ENCODE measurements at places on chromosomes 4 and X.
A peak's percentile ranks its signal among the peaks of the same experiment; 100 is the strongest.

GRCh38 chr4:82601242-82602015 lies 39.6 kb upstream of the TMEM150C start:
- no peak for DNase-seq

GRCh38 chrX:93874554-93874953 lies 200.5 kb downstream of the FAM133A start:
- no peak for DNase-seq

- no peak for DNase-seq
Observed at GRCh38 chr4:100708776-100709175, 191.0 kb upstream of the EMCN start.

- no peak for DNase-seq
Observed at GRCh38 chrX:13131396-13132137, 87.1 kb upstream of the FAM9C start.

- no peak for DNase-seq
Observed at GRCh38 chr4:116501954-116502353, 583.4 kb downstream of the TRAM1L1 start.

GRCh38 chr4:20480165-20480947 lies 219.9 kb upstream of the PACRGL start:
- no peak for DNase-seq

DNA sequence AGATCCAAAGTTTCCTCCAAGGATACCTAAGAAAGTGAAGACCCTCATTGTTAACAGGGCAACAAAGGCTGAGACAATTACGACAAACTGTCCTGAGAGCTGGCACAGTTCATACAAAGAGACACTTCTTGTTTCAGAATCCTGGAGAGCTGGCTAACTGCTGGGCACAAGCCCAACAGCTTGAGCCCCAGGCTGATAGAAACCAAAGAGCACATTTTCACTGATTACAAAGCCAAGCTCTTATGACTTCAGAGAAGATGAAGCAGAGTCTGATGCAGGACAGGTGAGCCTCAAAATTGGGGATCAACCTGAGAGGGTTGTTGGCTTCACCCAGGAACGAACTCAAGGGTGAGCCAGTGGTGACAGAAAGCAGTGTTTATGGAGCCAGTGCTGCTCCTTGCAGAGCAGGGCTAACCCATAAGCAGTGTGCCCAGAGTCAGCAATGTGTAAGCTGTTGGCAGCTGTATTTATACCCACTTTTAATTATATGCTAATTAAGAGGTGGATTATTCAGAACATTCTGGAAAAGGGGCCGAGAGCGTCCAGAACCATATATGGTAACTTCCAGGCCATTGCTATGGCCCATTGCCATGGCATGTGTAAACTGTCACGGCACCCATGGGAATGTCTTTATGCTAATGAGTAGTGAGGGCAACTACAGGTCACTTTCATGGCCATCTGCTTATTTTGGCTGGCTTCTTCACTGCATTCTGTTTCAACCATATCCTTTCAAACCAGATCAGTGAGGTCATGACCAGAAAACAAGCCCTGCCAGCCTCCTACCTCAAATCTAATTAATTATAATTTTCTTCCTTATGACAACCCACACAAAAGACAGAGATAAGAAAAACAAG lies 183.7 kb downstream of the EVC2 start:
- DNase-seq = no peak

GRCh38 chr4:111031596-111031995 lies 408.7 kb upstream of the PITX2 start:
- DNase-seq = no peak

GRCh38 chrX:132092439-132093065 lies 35.3 kb downstream of the FRMD7 start:
- peak; percentile 45 for DNase-seq

- DNase-seq = no peak
Observed at GRCh38 chr4:109410776-109411175, 22.8 kb upstream of the SEC24B start.

- DNase-seq = no peak
Observed at GRCh38 chr4:19134685-19135084, 1113.1 kb upstream of the LCORL start.

DNA sequence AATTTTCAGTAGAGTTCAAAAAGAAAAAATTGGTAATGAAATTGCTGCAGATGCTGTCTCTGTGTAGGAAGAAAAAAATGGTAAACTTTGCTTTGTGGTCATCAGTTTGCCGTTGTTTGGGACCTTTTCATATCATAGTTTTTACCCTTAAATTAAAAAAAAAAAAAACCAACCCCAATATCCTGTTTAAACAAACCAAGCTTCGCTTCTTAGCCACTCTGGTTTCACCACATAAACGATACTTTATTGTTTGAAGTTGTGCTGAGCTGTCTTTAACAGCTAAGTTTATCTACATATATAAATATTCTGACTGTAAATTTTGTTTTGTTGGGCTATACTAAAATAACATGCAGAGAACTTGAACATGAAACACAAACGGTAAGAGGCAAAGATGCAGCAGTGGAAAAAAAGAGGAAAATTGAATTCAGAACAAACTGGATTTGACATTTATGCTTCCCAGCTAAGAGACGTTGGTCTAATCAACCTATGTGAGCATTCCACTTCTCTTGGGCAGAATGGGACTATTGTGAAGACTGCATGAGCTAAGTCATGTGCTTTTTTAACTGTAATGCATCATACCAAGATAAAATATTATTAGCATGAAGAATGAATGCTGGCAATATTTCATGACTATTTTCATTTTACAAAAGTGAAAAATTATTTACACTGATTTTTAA lies 15.7 kb upstream of the H2AZ1 start:
- no peak for DNase-seq
